ENCODE measurements at places on chromosomes 2 and 18.
A peak's percentile ranks its signal among the peaks of the same experiment; 100 is the strongest.

DNA sequence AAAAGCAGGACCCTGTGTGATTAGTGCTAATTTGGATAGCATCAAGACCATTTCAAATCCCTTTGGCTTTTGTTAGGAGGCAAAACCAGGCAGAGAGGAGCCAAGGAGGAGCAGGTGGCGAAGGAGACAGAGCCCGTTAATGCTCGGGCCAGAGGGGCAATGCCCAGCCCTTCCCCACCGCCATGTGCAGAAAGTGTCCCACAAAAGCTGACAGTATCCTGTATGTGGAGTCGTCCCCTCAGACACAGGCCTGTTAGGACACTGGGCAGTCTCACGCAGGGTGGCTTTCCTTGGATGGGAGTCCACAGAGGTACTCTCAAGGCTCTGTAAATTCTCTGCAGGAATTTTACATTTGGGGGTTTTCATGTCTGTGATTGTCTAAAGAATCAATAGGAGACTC, 44.8 kb upstream of the TFCP2L1 start:
- DNase-seq: no peak

- no peak for DNase-seq
Observed at GRCh38 chr2:15745907-15746702, 154.4 kb downstream of the DDX1 start.

DNA sequence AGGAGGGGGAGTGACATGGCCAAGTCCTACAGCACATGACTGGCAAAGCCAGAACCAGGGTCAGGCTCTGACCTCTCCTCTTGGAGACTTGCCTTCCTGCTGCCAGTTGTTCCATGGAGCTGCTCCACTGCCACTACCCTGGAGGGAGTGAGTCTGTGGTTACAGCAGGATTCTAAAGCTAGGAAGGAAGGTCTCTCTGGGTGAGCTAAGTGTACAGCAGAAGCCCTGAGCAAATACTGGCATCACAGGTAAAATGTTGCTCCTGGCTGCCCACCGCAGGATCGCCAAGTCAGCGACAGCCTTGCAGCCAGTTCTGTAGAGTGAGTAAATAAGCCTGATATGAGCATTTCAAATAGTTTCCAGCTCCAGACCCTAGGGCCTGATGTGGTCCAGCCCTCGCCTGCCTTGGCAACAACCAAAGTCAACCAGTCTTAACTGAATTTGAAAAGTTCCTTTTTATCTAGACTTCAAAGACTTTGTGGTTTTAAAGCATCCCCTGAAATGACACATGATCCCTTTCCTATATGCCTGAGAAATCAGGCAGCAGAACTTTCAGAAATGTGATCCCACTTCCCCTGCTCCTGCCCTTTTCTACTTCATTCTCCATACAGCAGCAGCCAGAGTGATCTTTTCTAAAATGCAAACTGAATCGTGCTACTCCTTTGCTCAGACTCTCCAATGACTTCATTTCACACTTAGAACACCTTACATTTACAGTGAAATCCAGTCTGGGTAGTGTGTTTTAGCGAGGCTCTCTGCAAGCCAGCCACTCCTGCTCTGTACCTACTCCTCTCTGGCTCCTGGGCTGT, 114.3 kb downstream of the MGAT5 start:
- no peak for DNase-seq

- no peak for DNase-seq
Observed at GRCh38 chr18:74453642-74454198, 3.4 kb downstream of the DIPK1C start.

DNA sequence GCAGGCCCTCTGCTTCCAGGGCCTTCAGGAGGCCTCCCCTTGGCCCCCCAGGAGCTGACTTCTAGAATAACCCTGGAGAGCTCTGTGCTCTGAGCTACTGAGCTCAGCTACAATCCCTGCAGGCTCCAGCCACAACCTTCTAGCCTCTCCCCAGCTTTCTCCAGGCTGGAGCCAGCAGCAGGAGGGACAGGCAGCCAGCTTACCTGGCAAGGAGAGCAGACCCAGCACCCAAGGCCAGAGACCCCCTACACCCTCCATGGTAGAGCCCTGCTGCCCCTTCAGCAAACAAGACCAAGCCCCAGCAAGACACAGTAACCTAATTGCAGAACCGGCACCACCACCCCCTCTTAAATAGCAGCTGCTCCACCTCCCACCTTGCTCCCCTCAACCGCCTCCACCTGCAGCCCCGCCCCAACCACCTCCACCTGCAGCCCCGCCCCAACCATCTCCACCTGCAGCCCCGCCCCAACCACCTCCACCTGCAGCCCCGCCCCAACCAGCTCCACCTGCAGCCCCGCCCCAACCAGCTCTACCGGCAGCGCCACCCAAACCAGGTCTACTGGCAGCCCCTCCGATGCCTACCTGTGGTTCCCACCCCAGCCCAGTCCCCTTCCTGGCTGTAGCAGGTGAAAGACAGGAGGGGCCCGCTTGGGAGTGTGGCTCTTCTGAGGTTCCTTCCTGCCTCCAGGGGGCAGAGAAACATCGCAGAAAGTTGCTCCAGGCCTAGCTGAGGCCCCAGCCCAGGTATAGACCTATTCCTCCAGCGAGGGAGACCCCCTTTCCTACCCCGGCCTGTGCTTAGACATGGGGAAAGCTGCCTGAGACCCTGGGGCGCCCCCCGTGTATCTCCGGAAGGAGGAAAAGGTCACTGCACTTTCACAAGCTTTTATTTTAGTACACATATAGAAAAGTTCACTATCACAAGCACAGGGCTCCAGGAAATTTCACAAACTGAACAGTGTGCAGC, at the start of gene ASTL:
ASTL (minus strand) TSS at position 324 of the 967 bp plus-strand sequence; CDS start at position 258, 66 bp downstream.
- DNase-seq: peak; percentile 61

- DNase-seq: no peak
Observed at GRCh38 chr2:205259121-205259520, 423.2 kb upstream of the NRP2 start.

GRCh38 chr2:3823748-3824147, 120.4 kb downstream of the DCDC2C start:
- DNase-seq: peak; percentile 36

- no peak for DNase-seq
Observed at GRCh38 chr2:69567157-69567908, 76.2 kb downstream of the AAK1 start.

GRCh38 chr2:128664499-128664971, 345.9 kb upstream of the HS6ST1 start:
- DNase-seq: no peak

DNA sequence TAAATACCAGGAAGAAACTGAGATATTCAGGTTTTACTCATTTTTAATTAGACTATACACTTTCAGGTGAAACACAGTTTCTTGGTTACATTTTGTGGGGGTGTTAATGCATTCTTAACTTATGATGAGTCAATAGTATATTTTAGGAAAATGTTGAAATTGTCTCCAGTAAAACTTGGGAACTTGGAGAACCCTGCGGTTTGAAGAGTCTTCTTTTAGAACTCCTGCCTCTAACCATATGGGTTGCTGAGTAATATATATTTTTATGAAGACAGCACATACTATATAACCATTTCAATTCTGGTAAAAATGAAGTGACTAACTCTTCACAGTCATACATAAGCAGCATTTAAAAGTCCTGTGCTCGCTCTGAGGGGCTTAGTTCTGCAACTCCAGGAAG, 308.2 kb upstream of the LRATD1 start:
- DNase-seq: no peak

- no peak for DNase-seq
Observed at GRCh38 chr2:10980071-10980470, 68.3 kb downstream of the KCNF1 start.

GRCh38 chr2:235723811-235724465, 230.1 kb downstream of the AGAP1 start:
- DNase-seq: no peak

GRCh38 chr18:73981796-73982195, 165.8 kb downstream of the FBXO15 start:
- DNase-seq: no peak

GRCh38 chr2:177796654-177797415, 275.7 kb downstream of the PDE11A start:
- no peak for DNase-seq

GRCh38 chr2:73291093-73291460, 2.3 kb downstream of the EGR4 start:
- no peak for DNase-seq

GRCh38 chr2:104944495-104944894, 90.6 kb downstream of the POU3F3 start:
- DNase-seq: no peak

Data from COR-L47 (cell line).